ENCODE measurements at places on chromosomes 6 and 20. TPM values are rescaled to one million over a fixed set of nuclear protein-coding genes. Genes with fewer than 3 reads are reported as not detected.

GRCh38 chr20:10509376-10509775 is 74.3 kb downstream of the SLX4IP start:
- DNase-seq, result no peak

DNA sequence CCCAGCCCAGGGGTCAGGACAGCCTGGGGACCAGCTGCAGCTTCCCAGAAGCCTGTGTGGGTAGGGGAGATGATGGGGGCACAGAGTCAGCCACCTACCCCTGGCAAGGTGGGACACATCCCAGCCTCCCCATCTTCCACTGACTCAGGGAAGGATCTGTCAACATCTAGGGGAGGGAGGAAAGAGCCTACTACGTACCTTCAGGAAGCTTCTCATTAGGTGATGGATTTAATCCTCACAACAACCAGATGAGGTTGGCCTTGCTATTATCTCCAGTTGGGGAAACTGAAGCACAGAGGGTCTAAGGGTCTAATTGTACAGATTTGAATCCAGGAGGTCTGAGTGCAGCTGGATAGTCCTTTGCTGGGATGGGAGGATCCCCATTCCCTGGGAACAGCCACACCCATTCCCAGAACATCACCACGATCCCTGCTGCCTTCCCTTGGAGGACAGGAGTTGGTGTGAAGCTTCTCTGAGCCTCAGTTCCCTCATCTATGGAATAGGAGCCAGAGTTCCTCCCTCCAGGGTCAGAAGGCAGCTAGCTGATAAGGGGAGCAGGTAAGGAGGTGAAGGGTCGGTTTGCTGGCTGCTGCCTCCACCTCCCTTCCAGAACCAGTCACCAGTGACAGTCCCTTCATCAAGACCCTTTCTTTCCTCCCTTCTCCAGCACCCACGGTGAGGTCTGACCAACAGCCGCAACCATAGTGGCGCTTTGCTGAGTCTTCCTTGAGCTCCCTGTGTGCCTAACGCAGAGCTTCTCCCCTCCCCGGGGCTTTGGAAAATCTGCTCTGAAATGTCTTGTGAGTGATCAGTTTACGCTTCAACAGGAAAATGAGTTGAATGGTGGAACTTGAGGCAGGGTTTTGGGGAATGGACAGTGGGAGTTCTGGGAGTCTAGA is 56.8 kb downstream of the CEBPB start:
- no peak for DNase-seq

- no peak for DNase-seq
Measured at GRCh38 chr6:90488816-90489215, 98.1 kb downstream of the MAP3K7 start.

GRCh38 chr20:20450521-20450920 is 82.6 kb downstream of the INSM1 start:
- no peak for DNase-seq

GRCh38 chr6:168349718-168350210 is 30.2 kb upstream of the DACT2 start:
- DNase-seq, result no peak

GRCh38 chr6:14474816-14475215 is 357.2 kb downstream of the CD83 start:
- no peak for DNase-seq

GRCh38 chr6:63802606-63803206 is 167.1 kb downstream of the PHF3 start:
- no peak for DNase-seq

- no peak for DNase-seq
Measured at GRCh38 chr6:126156973-126157372, 170.6 kb downstream of the TRMT11 start.

Gene BMP5
- not detected for total RNA-seq

Gene RAB44
- not detected for total RNA-seq

Gene DEFB124
- total RNA-seq, result not detected

Gene STMND1
- total RNA-seq, result not detected

All from chondrocyte (in vitro differentiated cells).